ENCODE measurements at places on chromosomes 11 and 22. TPM values are rescaled to one million over a fixed set of nuclear protein-coding genes. Genes with fewer than 3 reads are reported as not detected.

- DNase-seq, result no peak
These were observed 34.8 kb downstream of the BARX2 start for GRCh38 chr11:129410395-129410960.

DNA sequence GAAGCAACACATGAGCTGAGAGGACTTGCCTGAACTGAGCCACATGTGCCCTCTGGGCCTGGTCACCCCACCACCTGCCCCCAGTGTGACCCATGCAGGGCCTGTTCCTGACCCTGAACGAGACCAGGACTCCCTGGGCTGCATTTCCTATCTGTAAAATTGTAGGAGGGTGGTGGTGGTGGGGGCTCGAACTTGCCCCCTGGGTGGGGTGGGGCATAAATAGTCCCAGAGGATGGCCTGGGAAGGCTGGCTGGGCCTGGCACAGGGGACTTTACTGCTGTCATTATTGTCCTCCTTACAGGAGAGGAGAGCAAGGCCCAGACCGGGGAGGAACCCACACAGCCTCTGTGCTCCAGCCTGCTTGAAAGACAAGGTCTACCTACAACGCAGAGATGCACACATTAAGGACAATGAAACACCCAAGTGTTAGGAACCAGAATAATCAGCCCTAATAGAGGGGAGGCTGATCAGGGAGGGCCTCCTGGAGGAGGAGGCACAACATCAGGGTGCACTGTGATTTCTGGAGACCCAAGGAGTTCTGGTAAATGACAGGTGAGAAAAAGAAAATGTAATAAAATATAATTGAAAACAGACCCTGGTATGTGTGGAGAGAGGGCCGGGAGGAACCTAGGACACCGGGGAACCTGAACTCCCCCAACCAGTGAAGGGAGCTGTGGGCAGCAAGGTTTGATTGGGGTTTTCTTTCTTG lies 2.8 kb upstream of the AIFM3 start:
- DNase-seq, result no peak

CCDC81 gene
- 6.2 TPM for total RNA-seq

DNA sequence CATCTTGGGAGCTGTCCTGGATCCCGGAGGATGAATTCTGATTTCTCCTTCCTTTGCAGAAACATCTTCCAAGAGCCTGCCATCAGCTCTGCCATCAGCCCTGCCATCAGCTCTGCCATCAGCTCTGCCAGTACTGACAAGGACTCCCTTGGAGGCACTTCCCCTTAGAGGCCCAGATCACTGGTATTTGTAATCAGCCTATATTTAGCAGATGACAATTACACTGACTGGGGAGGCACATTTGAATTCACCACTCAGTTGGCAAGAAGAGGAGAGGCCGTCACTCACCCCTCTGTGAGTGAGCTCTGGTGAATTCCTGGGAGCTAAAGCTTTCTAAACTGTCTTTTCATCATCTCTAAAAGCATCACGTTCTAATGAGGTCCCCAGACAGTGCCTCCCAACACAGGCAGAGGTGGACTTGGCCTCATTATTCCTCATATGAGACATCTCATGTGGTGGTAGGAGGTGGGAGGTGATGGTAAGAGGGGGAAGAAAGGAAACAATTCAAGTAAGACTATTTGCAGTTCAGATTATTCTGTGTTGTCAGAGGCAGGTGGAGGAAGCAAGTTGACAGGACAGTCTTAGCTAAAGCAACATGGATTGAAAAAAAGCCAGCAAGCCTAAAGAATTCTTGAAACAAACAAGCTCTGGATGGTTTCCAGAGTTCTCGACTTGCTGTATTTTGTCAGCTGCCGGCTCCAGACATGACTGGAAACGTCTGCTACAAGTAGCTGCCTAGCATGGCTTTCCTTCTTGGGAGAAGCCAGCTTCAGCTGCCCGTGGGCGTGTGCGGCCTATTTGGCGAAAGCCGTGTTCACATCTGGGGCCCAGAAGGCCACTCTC lies 771.7 kb downstream of the TBC1D22A start:
- DNase-seq, result peak; percentile 56

GRCh38 chr11:75023446-75024067 lies 34.8 kb downstream of the NEU3 start:
- no peak for DNase-seq

CDON gene
- total RNA-seq, result 11.2 TPM

CHST1 gene
- 3.3 TPM for total RNA-seq

SLC22A25 gene
- total RNA-seq, result not detected
